ENCODE measurements at places on chromosomes 11 and 22.

DNA sequence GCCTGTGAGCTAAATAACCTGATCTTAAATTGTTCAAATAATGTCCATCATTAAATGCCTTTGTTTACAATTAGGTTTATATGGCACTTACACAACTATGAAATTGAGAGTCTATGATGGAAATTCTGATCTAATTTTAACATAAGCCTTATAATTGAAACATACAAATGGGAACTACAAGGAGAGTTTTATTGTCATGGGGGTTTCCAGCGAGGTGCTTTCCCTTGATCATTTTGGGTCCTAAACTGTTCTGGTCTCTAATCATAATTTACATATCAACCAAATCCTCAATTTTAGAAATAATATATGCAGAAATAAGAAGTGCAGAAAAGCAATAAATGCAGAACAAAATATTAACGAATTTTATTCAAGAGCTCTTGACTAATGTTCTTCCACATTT, 44.9 kb downstream of the RRAS2 start:
- DNase-seq = no peak

DNA sequence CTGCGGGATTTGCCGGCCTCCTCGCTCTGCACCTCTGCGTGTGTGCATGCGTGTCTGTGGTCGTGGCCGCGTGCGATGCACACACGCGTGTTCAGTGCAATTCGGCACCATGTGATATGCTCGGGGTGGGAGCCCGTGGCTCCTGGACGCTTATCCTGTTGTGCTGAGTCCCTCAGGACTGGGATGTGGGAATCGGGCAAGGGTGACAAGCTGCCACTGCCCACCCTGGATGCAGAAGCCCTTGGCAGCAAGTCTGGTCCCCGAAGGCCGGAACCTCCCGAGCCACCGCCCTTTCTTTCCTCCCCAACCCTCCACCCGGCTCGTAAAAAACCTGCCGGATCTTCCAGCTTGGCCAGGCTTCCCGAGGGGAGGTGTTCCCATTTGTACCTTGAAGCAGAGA, 128.2 kb downstream of the PHF21B start:
- DNase-seq = no peak

DNA sequence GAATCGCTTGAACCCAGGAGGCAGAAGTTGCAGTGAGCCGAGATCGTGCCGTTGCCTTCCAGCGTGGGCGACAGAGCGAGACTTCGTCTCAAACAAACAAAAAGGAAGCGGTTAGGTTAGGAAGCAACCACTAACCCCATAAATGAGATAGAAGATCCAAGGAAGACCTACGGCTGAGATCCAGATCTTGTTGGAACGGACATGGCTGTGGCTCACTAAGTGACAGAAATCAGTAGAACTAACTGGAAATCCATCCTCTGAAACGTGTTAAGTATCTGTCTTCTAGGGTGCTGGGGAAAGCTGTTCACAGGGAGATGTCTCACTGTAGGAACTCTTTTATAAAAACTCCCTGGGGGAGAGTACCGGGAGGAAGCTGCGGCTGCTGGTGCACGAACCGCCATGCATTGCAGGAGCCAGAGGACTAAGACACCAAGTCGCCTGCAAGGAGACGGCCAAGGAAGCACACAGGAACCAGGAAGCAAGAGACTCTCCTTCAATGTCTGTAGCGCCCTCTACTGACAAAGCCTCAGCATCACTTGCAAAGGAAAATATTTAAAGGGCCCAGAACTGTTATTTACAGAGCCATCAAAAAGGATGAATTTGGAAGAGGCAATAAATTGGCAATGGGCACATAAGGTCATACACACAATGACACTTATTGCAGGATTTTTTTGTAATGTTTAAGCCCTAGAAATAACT, 16.9 kb upstream of the SPTY2D1 start:
- DNase-seq = peak; percentile 17

DNA sequence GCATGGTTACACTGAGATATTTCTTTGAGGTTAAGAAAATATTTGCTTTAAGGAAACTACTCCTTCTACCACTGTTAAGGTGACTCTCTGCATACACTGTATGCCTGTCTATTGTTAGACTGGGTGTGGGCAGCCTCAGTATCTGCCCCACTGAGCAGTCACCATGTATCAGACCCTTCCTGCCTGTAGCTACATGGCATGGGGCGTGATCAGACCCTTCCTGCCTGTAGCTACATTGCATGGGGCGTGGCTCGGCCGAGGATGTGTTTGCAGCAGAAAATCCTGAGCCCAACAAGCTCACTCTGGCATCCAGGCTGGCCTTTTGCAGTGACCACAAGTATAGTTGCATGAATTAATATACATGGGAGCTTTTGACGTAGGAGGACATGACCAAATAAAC, 669.4 kb downstream of the OPCML start:
- DNase-seq = no peak

- DNase-seq = no peak
Observed at GRCh38 chr11:95985174-95985808, 61.4 kb upstream of the MTMR2 start.

- peak; percentile 21 for DNase-seq
Observed at GRCh38 chr11:18669219-18669596, 29.4 kb upstream of the TMEM86A start.

GRCh38 chr11:11537372-11537771, 84.4 kb downstream of the GALNT18 start:
- no peak for DNase-seq

GRCh38 chr11:3949125-3949524, 93.7 kb downstream of the STIM1 start:
- no peak for DNase-seq

- no peak for DNase-seq
Observed at GRCh38 chr22:24422102-24422665, 5.2 kb upstream of the ADORA2A start.

DNA sequence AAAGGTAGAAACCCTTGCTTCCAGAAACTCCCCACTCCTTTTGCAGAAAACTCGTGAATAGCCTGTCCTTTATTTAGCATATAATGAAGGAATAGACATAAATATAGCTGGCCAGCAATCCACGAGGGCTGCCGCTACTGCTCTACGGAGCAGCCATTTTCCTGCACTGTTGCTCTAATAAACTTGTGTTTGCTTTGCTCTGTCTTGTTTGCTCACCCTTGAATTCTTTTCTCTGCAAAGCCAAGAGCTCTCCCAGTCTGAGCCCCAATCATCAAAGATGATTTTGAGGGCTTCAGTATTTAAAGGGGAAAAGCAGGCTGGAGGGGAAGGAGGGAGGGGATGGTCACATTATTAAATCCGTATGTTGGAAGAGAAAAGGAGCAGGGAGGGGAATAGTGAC, 16.6 kb upstream of the CHKA start:
- DNase-seq = no peak

- no peak for DNase-seq
Observed at GRCh38 chr22:47556473-47556872, 794.0 kb downstream of the TBC1D22A start.

GRCh38 chr22:29202212-29203192, 3.2 kb upstream of the EMID1 start:
- peak; percentile 64 for DNase-seq

DNA sequence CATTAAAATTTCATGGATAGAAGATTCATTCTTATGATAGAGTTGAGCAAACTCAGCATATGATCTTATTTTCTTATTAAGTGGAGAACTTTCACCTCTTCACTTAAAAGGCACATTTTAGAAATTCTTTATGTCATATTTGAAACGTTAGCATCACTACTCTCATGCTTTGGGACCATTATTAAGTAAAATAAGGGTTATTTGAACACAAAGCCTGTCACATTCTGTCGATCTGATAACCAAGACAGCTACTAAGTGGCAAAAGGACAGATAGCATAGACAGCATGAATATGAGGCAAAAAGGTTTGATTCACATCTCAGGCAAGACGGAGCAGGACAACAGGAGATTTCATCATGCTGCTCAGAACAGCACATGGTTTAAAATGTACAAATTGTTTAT, 247.6 kb upstream of the ANO3 start:
- no peak for DNase-seq

GRCh38 chr11:890794-891540, 19.6 kb downstream of the CHID1 start:
- no peak for DNase-seq

DNA sequence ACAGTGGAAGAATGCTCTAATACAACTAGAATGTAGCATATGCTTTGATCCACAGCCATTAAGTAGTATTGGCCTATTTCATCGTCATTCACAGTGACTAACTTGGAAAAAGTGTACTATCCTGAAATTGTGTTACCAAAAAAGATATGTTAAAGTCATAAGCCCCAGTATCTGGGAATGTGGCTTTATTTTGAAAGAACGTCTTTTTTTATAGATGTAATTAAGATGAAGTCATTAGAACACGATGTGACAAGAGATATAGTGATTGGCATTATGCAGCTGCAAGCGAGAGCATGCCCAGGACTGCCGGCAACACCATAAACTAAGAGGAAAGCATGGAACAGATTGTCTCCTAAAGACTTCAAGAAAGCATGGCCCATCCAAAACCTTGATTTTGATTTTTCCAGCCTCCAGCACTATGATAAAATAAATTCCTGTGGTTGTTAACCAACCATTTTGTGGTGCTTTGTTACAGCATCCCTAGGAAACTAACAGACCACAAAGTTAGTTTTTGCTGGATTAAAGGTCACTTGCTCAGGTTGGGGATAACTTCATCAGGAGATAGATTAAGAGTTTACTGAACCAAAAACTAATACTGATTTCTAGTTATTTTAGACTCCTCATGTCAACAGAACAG, 870.6 kb upstream of the LRRC4C start:
- DNase-seq = no peak

GRCh38 chr11:36532941-36533601, 23.0 kb upstream of the TRAF6 start:
- DNase-seq = no peak

DNA sequence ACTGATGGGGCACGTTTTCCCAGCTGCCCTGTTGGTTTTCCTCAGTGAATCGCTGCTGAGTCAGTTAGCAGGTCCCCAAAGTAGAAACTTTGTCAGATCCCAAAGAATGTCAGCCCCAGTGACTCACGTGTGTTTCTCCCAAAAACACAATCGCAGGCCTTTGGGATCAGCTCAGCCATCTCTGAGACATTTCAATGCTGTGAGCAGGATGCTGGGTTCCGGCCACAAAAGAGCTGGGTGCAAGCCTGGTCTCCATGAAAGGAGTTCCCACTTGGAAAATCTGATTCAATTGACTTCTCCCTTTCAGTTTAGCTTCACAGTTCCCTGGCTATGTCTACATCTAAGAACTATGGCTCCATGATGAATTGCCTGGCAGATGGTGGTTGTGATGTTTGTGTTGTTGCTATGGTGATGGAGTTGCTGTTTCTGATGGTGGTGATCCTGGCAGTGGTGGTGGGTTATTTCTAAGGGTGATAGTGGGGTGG, 28.0 kb downstream of the MYEOV start:
- DNase-seq = no peak

GRCh38 chr11:113562981-113563461, 87.8 kb upstream of the DRD2 start:
- DNase-seq = no peak

DNA sequence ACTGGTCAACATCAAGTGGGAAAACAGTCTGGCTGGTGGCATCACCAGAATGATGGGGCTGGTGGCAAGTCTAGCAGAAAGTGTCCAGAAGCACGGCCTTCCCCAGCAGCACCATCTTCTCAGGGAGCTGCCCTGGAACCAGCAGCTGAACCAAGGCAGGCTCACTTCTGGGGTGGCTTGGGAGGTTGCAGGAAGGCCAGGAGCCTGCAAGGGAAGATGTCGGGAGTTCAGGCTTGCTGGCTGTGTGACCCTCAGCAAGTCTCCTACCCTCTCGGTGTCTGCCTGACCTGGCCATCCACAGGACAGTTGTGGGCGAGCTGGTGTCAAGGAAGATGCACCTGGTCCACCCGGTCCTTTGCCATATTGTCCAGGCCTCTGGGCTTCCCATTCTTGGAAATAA, 2.3 kb upstream of the PNPLA5 start:
- DNase-seq = no peak

GRCh38 chr22:20725987-20726558, 47.8 kb upstream of the SERPIND1 start:
- DNase-seq = no peak

DNA sequence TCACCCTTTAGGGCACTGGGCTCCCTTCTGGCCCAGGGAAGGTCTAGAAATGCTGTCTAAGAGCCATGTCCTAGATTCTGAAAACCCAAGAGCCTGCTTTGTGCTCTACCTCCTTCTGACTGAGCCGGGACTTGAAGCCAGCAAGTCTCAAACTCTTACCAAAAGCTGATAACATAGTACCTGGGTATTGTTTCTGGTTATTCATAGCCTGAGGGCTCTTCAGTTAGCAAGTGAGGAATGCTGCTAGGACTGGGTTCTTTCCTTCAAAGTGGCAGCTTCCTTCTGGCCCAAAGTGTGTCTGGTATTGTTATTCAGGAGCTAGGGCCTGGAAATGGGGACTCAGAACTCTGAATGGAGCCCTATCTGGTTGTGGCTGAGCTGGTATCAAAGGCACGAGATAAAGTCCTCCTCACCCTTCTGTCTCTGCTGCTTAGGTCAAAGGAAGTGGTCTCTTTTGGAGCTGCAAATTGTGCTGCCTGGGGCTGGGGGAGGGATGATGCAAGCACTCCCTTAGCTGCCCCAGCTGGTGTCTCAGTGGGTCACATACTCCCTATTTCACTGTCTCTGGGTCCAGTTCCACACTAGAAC, 696.0 kb upstream of the CCDC179 start:
- no peak for DNase-seq

GRCh38 chr11:46391578-46392420, at the start of gene CHRM4:
Gene CHRM4 (minus strand): TSS chr11:46391776. CDS start chr11:46386557, 5,219 bp downstream.
- DNase-seq = no peak

DNA sequence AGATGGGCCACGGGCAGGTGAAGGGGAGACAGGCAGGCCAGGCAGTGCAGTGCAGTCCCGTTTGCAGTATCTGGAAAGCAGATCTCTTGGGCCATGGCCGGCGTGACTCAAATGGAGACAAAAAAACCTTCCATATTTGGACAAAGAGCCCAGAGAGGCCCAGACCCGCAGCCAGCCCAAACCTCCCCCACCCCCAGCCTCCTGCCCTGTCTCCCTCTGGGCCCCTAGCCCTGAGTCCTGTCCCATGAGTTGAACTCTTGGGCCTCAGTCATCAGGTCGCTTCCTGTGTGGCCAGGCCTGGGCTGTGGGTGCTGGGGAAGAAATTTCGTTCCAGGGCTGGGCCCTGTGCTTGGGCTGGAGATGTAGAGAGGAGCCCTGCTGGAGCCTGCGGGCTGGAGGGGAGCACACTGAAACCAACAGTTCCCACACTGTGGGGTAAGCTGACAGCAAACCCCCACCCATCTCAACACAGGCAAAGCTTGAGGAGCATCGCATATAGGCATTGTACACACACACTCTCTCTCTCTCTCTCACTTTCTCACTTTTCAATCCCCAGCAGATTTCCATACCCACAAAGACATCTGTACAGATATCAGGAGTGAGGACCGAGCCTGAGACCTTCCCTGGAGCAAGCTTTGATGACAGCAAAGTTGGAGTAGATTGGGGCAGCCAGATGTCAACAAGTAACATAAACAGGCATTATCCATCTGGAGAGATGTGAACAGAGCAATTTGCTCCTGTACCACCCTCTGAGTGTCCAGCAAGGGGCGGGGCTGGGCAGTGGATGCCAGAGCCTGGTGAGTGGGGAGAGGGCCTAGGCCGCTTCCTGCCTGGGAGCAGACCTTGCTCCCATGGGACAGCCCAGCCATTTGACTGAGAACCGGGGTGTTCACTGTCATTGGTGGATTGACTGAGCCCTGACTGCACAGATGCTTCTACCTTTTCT, 17.2 kb downstream of the ARHGEF17 start:
- DNase-seq = no peak

GRCh38 chr11:65611758-65612603, 2.0 kb downstream of the MAP3K11 start:
- DNase-seq = no peak

All from stimulated activated CD8-positive, alpha-beta memory T cell treated with anti-CD3 and anti-CD28 coated beads, Interleukin-15, amount 100 ng/mL, for 48 hours (primary cell).